EH (cell line): ENCODE measurements at places on chromosomes 16 and 17.
A peak's percentile ranks its signal among the peaks of the same experiment; 100 is the strongest.

GRCh38 chr17:50918071-50918932, 52.1 kb upstream of the TOB1 start:
- no peak for DNase-seq

GRCh38 chr16:788399-789126, at the start of gene CHTF18:
Gene CHTF18 (plus strand): TSS chr16:788620. CDS start chr16:788685, 65 bp downstream.
- peak; percentile 91 for DNase-seq

- DNase-seq: peak; percentile 92
Observed at GRCh38 chr17:65783845-65784334, 222.4 kb upstream of the AXIN2 start.

GRCh38 chr17:17395246-17395802, 81.5 kb upstream of the MED9 start:
- DNase-seq: no peak

GRCh38 chr17:75945211-75945610, 4.4 kb upstream of the FBF1 start:
- DNase-seq: no peak

- DNase-seq: no peak
Observed at GRCh38 chr16:59605706-59606105, 871.6 kb upstream of the GOT2 start.
